ENCODE measurements at places on chromosomes 3 and 15.

DNA sequence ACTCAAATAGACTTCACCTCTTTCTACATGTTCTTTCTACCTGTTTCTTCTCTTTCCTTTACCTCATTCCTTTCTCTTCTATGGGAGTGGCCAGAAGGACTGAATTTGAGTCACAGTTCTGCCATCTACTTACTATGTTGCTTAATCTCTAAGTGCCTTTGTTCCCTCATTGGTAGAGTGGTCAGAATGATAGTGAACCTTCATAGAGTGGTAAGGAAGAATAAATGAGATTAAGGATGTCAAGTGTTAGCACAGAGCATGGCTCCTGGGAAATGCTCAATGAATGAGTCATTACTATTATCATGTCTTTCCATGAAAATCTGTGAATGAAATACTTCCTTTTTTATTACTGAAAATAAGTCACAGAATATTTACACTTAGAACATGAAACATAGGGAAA lies 17.5 kb downstream of the TMEM207 start:
- no peak for DNase-seq

- peak; percentile 37 for DNase-seq
Observed at GRCh38 chr3:33364531-33365128, 75.6 kb downstream of the UBP1 start.

DNA sequence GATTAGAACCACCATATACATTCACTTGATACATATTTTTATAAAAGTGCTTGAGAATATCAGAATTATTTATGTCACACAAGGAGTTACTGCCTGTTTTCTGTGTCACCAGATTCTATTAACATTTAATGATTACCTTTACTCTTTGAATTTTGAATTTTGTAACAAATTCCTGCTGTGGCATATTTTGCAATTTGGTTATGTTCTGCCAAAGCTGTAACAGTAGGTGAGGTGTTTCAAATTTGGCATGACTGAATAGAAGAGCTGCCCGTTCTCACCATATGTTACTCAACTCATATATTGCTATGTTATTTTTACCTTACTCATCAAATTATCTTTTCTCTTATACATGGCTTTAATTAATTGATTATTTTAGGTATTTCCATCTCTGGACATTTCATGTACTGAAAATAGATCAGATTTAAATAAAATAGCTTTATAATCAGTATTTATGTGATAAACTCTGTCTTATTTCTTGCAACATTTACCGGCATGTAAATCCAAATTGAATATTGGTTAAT lies 18.9 kb downstream of the PML start:
- no peak for DNase-seq

GRCh38 chr15:63449731-63450130 lies 54.7 kb upstream of the USP3 start:
- no peak for DNase-seq
